HL-60 (cell line): ENCODE measurements at places on chromosomes 2 and 18.

GRCh38 chr2:219722276-219722879 is 94.9 kb downstream of the SLC4A3 start:
- DNase-seq: no peak

DNA sequence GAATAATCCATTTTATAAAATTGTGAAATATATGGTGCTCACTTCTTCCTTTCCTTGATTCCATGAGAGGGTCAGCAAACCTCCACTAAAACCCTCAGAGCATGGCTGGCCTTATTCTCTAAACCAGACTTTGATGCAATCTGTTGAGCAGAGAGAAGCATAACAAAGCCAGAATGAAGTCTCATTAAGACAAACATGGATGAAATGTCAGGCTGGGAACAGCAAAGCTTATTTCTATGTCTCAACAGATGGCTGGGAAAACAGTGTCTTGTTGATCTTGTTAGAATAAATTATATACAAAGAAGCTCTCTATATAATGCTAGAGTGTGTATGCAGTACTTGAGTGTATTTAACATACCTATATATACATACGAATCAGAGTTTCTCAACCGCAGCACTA is 227.1 kb upstream of the LYPD1 start:
- no peak for DNase-seq

- no peak for DNase-seq
Observed at GRCh38 chr2:169862816-169863215, 35.6 kb downstream of the UBR3 start.

DNA sequence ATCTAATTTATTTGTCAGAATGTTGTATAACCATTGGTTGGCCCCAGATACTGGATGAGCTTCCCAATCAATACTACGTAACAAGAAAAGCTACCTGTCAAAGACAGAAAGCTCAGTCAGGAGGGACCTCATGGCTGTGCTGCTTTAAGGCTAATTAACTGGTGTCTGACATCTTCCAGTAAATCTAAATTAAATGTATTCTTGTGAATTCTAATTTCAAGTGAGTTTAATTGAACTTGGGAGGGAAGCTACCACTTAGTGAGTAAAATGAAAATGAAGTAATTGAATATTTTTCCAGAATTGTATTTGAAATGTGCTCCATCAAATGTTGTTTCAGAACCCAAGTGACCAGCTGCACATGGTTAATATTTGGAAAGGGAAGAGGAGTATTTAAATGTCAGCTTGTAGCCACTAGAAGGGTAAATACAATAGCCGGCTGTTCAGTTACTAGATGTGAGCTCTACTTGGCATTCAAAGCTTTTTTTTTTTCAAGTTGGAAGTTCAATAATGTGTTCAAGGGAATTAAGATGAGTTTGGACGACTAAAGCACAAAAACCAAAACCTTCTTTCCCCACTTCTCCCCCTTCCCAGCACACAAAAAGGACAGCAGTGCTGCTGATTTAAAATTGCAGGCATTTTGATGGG is 62.0 kb downstream of the GPR39 start:
- DNase-seq: no peak

DNA sequence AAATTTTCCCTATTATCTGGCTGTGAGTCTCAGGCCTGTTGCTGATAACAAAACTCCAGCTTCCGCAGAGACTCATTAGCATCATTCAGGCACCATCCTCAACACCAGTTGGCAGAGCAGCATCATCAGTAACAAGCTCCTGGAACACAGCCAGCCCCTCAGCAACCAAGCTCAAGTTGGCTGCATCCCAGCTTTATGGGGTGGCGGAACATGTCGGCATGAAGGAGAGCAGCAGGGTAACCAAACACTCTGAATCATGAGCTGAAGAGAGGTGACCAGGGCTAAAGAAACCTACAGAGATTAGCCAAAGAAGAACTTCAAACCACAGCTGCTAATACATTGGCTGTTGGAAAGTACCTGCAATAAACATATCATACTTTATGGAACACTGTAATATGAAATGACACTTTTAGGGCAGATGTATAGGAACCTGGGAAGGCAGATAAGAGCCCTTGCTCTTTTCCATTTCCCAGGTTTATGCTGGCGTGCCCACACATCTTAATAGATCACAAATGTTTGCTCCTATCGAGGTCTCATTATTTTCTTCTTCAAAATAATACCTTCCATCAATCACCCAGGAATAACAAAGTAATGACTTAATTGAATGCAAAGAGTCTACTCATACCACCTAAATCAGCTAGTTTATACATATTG is 63.8 kb downstream of the PDE11A start:
- no peak for DNase-seq

GRCh38 chr18:8339952-8340351 is 269.3 kb upstream of the RAB12 start:
- DNase-seq: no peak

DNA sequence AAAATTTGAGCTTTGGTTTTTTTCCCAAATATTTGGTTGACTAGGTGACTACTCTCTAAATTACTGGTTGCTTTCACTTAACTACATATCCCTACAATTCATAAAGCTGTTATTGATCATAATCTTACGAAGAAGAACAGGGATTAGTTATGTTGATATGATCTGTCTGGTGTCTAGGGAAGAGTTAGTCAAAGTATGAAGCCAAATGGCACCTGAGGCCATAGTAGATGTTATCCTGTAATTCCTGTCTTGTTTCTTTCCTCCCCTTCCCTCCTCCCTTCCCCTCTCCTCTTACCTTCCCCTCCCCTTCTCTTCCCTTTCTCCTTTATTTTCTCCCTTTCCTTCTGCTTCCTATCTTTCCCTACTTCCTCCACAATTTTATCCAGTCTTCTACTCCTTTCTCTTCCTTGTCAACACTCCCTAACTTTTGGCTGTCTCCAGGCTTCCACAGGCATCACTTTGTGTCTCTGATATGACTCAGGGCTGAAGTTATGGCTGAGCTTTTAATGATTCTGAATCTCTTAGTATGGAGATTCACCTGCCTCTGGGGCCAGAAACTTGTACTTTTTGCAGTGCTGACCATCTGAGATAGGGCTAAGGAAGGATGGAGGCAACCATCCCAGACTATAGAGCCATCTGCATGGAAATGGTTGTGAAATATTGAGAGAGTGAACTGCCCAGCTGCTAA is 149.9 kb upstream of the TCF4 start:
- no peak for DNase-seq

- DNase-seq: no peak
Observed at GRCh38 chr2:207929923-207930322, 95.4 kb downstream of the PLEKHM3 start.

DNA sequence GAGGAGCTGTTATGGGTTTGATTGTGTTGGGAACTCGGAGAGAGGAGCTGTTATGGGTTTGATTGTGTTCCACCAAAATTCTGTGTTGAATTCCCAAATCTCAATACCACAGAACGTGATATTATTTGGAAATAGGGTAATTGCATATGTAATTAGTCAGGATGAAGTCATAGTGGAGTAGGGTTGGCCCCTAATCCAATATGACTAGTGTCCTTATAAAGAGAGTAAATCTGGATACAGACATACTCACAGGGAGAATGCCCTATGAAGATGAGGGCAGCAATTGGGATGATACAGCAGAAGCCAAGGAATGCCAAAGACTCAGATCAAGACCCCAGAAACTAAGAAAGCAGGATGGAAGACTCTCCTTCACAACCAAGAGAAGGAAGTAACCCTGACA is 1023.2 kb upstream of the ZEB2 start:
- no peak for DNase-seq

- peak; percentile 41 for DNase-seq
Observed at GRCh38 chr2:65081232-65081685, 25.0 kb downstream of the CEP68 start.

DNA sequence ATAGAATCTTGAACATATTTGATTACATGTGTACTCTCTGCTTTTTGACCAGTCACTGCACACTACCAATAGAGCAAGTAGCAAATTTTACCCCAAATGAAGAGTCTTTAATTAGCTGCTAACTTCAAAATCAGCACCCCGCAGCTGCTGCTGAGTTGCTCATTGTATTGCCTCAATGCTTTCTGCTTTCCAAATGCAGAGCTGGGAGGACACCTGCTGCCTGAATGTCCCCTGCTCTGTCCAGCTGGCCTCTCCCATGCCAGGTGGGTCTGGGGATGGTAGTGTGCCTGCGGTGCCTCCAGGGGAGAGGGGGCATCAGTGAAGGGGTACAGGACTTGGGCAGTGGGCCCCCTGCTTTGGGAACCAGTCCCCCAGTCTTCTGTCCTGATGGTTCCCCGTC is 184.8 kb downstream of the PRKCE start:
- DNase-seq: no peak

- no peak for DNase-seq
Observed at GRCh38 chr2:79717364-79718007, 204.6 kb downstream of the CTNNA2 start.

DNA sequence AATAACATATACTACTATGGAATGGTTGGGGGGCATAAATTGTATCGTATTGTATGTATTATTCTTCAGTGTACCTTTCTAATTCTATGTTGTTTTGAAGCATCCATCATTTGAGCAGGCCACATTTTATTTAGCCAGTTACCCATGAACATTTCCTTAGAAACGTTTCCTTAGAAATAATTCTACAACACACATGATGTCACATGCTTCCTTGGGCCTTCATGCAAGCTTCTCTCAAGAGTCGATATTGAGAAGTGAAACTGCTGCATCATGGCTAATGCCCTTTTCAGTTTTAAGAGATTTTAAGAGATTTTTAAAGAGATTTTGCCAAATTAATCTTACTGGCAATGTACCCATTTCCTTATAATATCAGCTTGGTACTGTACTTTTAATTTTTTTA is 63.9 kb downstream of the ALPK2 start:
- no peak for DNase-seq

- DNase-seq: no peak
Observed at GRCh38 chr2:170052151-170052550, 125.8 kb upstream of the MYO3B start.

DNA sequence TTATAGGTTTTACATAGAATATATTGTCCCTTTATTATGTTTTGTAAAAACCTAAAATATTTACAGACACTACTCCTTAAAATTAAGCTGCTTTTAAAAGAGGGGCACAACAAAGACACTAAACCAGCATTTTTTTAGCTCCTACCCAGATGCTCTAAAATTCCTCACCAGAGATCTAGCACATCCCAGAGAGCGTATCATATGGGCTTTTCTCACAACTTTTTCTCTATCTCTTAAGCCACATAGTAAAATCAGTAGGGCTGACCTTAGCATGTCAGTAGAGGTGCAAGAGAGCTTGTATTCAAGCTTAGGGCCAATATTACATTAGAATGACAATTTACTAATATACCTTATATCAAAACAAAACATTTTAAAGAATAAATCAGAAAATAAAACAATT is 216.3 kb downstream of the TMX3 start:
- DNase-seq: no peak

GRCh38 chr2:97723156-97724072 is 10.0 kb downstream of the ZAP70 start:
- DNase-seq: no peak

DNA sequence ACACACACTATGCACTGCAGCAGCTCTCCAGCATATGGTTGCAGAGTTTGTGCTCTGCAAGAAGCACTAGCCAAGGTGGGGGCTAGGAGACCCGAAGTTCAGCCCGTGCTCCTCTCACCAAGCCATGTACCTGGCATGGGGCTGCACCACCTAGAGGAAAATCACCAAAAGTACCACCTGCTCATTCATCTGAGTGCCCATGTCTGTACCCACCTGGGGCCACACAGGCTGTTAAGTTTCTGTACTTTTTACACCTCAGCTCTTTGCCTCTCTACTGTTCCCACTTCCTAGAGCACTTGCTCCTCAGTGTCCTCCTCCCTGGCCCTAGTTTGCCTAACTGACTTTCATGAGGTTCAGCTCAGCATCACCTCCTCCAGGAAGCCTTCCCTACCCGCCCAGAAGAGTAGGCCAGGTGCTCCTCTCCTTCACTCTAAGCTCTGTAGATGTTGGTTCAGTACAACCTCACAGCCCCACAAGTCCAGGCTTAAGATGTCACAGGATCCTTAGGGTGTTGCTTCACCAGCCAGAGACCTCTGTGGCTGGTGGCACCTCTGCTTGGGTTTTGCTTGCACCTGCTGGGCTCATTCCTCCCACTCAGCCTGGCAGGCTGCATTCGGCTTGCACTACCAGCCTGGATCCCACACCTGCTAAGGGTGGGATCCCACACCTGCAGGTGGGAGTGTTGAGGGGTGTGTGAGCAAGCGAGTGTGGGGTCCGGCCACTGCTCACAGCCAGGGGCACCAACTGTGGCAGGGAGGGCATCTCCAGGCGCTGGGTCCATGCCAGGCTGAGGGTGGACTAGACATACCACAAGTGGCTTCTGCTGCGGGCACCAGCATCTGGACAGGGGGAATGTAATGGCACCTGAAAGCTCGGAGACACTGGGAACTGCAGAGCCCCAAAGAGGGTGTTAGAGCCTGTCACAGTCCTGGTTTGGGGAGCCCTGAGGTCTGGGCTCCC is 10.2 kb upstream of the TFCP2L1 start:
- no peak for DNase-seq

GRCh38 chr2:237535385-237536082 is 30.8 kb upstream of the PRLH start:
- no peak for DNase-seq

- no peak for DNase-seq
Observed at GRCh38 chr2:2735041-2735440, 404.0 kb upstream of the MYT1L start.

DNA sequence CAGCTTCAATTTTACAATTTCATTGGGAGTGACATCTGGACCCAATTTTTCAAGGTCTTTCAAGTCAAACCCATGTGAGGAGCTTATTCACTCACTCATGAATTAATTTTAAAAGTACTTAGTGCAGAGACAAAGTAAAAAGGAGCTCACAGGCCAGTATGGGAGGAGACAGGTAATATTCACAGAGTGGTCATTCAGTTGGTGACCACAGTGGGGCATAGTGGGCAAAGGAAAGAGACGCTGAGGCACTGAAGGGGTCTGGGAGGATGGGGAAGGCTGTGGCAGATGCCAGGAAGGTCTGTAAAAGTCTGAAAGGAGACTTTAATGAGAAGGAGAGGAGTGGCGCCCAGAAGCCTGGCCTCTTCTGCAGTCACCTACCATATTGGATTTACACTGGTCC is 76.0 kb downstream of the CD8B2 start:
- no peak for DNase-seq

DNA sequence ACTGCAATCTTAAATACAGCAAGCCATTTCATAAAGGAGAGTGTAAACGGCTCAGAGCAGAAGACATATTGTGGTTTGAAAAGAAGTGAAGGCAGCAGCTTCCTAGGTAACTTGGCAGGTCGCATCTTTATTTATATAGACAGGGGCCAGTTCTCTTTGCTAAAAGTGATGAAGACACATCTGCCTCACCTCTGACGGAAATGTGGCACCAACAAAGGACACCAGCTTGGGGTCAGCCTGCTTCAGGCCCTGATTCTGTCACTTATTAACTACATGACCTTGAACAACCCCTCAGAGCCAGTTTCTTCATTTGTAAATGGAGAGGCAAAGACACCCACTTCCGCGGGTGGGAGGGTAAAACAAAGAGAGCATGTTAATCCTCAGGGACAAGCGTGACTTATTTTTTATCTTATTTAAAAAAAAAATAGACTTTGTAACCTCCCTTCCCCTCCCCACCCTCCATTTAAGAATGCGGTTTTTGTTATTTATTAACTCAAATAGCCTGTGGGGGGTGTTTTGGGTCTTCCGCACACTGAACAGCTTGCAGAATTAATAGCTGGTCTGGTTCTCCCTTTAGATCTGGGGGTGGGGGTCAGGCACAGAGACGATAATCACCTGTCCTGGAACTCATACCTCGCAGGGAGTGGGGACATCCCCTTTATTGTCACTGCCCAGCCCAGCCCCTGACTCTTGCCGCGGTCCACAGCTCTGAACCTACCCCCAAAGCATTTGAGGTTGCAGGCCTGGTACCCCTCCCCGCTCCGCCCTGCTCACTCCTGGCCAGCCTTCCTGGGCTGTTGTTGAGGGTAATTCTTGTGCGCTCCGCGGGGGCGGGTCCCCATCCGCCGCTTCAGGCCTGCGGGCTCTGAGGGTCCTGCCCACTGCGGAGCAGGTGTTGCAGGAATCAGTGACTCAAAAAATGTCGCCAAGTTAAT is 64.2 kb upstream of the TMEM17 start:
- no peak for DNase-seq
